ENCODE measurements at places on chromosomes 2 and 18. TPM values are rescaled to one million over a fixed set of nuclear protein-coding genes. Genes with fewer than 3 reads are reported as not detected.
A peak's percentile ranks its signal among the peaks of the same experiment; 100 is the strongest.

MAB21L4 gene
- not detected for total RNA-seq

SFTPB gene
- 1.7 TPM for total RNA-seq

IGFBP5 gene
- 1,222 TPM for total RNA-seq

MAP3K19 gene
- not detected for total RNA-seq

ITGA4 gene
- 13.1 TPM for total RNA-seq

NOL4 gene
- 0.62 TPM for total RNA-seq

FBLN7 gene
- 4.5 TPM for total RNA-seq

ANKRD29 gene
- 28.6 TPM for total RNA-seq

CTAGE1 gene
- not detected for total RNA-seq

EGR4 gene
- not detected for total RNA-seq

TMEM37 gene
- 11.0 TPM for total RNA-seq

GRCh38 chr2:224579411-224579810, 5.8 kb downstream of the CUL3 start:
- DNase-seq, result no peak

- DNase-seq, result no peak
Observed at GRCh38 chr2:45040786-45041185, 31.5 kb upstream of the SIX2 start.

- DNase-seq, result no peak
Observed at GRCh38 chr2:113253453-113253852, 25.3 kb downstream of the PAX8 start.

DNA sequence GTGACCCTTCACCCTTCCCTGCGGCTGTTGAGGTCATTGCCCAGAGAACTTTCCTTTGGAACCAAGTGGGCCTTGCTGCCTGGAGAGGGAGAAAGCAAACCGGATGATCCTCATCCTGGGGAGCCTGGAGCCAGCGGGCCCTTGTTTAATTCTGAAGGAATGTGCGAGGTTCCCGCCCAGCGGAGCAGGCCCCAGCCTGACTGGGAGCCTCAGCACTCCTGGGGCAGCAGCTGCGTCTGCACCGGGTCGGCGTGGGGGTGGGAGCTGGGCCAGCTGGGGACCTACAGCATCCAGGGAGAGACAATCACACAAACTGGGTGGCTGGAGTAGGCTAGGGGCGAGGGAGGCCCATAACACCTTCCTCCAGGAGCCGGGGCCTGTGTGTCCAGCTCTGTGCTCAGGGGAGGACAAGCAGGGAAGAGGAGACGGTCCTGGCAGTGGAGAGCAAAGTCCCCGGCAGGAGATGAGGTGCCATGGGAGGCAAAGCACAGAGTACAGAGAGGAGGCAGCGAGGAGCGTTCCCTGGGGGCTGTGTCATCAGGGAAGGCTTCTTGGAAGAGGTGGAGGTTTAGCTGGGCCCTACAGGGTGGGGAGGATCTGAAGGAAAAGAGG, 61.9 kb upstream of the HAAO start:
- DNase-seq, result peak; percentile 76

GRCh38 chr2:169977530-169977929, 150.3 kb downstream of the UBR3 start:
- DNase-seq, result no peak

GRCh38 chr2:139218181-139218580, 438.0 kb upstream of the NXPH2 start:
- DNase-seq, result no peak

DNA sequence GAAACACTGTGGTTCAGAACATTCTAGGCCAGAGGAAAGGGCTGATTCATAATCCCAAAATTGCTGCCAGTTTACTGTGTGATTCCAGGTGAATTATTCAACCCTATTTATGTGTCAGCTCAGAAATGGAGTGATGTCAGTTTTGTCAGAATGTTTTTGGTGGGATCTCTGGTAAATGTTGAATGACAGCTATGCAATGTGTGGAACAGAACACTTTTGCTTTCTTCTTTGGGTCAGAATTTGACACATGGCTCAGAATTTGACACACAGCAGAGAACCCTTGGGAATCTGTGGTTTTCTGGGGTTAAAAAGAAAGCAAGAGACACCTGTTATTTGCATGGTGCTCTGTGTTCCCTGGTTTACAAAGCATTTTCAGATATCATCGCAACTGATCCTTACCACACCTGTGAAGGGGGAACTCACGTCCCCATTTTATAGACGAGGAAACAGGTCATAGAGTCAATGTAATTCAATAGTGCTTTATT, 1.6 kb upstream of the MTA3 start:
- no peak for DNase-seq

DNA sequence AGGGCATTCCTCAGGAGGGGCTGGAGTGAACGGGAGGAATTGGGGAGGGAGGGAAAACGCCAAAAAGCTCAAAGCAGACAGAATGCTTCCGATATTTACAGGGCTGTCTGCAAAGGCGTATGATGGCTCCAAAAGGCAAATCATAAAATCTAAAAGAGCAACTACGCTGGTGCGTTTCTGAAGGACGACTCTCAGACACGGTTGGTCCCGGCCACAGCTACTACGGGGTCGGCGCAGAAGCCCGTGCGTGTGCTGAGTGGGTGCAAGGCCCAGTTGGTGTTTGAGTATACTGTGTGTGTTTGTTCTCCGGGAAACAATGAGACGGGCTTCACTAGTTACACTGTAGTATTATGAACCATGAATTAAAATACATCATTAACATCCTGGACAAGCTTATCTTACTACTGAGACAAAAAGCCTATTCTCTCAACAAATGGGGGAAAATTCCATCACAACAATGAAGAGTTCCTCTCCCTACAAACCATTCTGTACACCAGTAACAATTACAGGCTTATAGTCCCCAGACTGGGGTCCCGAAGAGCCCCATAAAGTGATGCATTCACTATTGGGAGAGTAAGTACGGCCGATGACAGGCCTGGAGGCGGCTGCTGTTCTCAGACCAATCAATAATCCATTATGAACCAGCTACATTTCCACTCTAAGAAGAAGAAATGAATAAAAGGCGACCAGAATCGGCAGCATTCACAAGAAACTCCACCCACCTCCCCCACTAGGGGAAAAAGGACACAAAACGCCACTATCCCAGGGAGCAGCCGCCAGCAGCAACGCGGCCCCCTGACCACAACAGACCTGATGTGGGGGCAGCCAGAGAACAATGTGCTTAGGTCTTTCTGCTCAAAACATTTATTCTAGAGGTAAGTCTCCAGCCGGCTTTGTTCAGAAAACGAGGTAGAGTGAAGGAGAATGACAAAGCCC, 43.4 kb downstream of the ZNF516 start:
- DNase-seq, result no peak

DNA sequence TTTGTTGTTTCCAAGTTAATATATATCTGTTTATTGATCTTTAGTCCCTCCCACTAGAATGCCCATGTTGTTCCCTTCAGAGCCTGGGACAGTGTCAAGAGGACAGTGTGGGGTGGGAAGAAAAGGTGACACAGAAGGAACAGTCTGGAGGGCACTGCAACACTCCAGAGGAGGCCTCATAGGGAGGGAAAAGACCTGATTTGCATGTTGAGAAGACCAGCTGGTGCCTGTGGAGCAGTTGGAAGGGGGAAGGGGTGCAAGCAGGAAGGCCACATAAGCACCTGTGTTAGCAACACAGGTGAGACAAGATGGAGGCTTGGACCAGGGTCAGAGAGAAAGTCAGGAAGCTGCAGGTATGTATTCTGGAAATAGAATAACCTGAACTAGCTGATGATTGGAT, 48.1 kb upstream of the FHOD3 start:
- no peak for DNase-seq

- no peak for DNase-seq
Observed at GRCh38 chr2:24907116-24907515, 12.9 kb downstream of the ADCY3 start.

GRCh38 chr2:54691445-54692135, 31.9 kb upstream of the EML6 start:
- DNase-seq, result no peak

DNA sequence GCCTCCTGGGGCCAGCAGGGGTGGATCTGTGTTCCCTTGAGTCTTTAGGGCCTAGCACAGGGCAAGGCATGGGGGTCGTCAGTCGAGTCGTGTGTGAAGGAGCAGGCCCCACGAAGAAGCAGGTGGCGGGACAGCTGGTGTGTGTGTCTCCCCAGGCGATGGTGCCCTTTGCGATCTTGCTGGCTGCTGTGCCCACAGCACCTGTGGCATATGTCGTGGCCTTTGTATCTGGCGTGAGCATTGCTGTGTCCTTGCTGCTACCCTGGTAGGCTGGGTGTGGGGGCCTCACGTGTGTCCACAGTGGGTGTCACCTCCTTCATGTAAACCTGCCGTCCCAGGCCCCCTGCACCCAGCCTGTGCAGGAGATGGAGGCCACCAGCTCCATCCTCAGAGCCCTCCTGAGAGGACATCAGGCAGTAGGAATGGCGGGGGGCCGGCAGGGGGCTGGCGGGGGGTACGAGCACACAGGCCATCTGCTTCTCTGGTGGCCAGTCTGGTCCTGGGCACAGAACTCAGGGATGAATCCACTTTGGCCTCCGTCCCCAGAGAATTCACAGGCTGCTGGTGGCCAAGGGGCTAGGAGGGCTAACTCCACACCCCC, 13.2 kb downstream of the MFSD2B start:
- DNase-seq, result no peak

DNA sequence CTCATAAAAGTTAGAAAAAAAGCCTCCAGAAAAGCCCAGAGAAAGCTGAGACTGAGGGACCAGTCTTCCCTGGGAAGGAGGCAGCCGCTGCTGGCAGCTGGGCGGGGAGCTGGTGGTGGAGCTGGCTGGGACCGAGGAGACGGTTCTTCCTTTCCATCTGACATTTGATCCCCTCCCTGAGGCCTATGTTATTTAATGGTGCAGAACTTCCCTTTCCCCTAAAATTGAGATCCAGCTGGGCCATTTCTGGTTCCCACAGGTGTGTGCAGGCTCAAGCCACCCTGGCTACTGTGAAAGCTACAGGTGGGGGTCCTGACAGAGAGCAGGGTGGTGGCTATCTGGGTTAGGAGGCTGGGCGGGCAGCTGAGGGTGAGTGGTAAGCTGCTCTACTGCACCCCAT, 81.5 kb upstream of the FZD7 start:
- DNase-seq, result no peak

DNA sequence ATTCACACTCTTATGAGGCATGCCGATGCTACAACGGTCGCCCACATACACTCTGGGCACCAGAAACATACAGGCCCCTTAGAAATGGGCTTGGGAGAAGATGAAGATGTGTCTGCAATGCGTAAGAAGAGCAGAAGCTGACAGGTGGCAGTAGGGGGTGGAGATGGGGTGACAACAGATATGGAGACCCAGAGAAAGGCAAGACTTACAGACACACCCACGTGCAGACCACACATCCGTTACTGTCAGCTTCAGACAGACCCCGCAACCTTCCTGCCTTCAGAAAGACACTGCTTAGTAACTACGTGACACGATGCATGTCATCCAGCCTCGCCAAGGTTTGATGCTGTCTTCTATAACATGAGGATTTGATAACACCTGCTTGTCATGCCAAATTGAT, 89.5 kb downstream of the ZFP36L2 start:
- no peak for DNase-seq

GRCh38 chr2:110106642-110107041, 9.0 kb downstream of the MALL start:
- no peak for DNase-seq

GRCh38 chr2:53903011-53903410, 43.2 kb upstream of the GPR75 start:
- DNase-seq, result no peak

- DNase-seq, result no peak
Observed at GRCh38 chr2:29697715-29698114, 223.7 kb downstream of the ALK start.

GRCh38 chr2:190805843-190806242, 74.8 kb upstream of the GLS start:
- DNase-seq, result no peak

DNA sequence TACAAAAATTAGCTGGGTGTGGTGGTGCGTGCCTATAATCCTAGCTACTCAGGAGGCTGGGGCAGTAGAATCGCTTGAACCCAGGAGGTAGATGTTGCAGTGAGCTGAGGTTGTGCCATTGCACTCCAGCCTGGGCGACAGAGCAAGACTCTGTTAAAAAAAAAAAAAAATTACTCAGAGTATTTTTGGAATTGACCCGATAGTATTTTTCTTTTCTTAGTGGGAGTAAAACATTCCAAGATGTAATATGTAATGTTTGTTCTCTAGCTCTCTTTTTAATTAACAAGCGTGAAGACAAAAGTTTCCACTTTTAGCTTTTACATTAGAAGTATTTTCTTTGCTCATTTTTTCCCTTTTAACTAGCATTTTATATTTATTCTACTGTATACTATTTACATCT, 12.0 kb upstream of the TMEM18 start:
- DNase-seq, result no peak

- DNase-seq, result no peak
Observed at GRCh38 chr2:59575191-59575590, 978.3 kb downstream of the BCL11A start.

GRCh38 chr18:64180617-64181016, 31.7 kb upstream of the LINC00305 start:
- no peak for DNase-seq

- no peak for DNase-seq
Observed at GRCh38 chr2:161283926-161284325, 24.3 kb upstream of the PSMD14 start.

DNA sequence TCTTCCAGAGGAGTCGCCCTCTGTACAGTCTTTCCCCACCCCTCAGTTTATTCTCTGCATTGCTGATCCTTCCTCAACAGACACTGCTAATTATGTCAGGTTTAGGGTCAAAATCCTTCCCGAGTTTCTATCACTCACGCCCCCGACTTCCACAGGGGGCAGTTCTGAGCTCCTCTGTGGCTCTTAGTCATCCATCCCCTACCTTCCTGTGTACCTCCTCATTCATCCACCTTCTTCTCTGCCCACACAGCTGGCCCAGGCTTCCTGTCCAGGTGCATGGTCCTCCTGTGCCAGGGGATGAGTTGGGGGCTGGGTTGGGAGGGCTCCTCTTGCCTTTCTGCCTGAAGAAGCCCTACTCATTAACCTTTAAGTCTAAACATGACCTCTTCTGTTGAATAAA, 202.9 kb downstream of the ARL4C start:
- no peak for DNase-seq

- no peak for DNase-seq
Observed at GRCh38 chr2:27042159-27042661, 9.3 kb upstream of the AGBL5 start.

GRCh38 chr2:216909541-216910210, 49.8 kb upstream of the TNP1 start:
- DNase-seq, result no peak

DNA sequence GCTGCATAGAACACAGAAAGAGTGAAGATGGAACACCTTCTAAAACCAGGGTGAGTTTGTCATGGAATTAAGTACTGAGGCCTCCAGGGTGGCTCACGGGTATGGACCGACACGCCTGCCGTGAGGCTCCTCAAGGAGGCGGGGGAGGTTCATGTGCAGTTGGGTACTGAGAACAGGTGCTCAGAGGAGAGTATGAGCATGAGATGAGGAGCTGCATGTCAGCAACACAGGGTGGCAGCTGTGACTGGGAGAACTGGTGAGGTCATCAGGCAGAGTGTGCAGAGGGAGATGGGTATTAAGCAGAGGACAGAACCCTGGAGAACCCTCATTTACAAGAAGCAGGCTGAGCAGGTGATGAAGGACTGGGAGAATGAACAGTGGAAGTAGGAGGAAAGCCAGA, 63.2 kb upstream of the KLHL29 start:
- DNase-seq, result no peak
